GM10248 (cell line): ENCODE measurements at places on chromosomes 6 and 20.

- no peak for DNase-seq
Observed at GRCh38 chr20:31516651-31517050, 2.4 kb downstream of the HM13 start.

DNA sequence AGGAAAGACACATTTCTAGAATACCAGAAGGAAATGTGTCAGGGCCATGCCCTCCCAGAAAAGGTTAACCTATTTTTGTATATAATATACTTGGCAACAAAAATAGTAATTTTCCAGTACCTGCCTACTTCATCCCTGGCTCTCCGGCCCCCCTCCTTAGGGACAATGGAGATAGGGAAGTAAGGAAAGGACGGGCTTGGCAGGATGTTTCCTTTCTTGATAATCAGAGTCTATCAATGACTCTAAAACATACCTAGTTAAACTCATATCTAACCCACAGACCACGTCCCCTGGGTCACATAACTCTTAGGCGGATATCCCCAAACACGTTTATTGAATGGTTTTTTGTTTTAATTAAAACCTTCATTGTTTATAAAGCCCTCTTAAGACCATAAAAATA, 11.8 kb downstream of the UQCC2 start:
- DNase-seq: no peak

DNA sequence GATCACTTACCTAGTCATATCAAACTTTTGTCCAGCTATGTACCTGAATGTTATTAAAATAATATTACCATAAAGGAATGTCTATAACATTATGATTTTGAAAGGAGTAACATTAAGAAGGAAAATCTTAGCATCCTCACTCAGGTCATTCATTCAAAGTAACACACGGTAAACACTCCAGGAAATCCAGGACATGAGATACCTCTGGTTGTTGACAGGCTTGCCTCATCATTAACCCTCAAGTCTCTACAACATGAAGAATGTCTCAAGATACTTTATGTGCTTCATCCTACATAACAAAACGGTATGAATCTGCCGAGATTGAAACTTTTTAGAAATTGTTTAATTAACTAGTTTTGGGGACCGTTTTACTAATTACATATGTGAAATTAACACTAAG, 690 bp upstream of the FILIP1 start:
- no peak for DNase-seq

- peak; percentile 29 for DNase-seq
Observed at GRCh38 chr6:28105245-28105639, 19.2 kb upstream of the ZSCAN16 start.

GRCh38 chr6:43172104-43173007, 1.3 kb downstream of the SRF start:
- peak; percentile 46 for DNase-seq

DNA sequence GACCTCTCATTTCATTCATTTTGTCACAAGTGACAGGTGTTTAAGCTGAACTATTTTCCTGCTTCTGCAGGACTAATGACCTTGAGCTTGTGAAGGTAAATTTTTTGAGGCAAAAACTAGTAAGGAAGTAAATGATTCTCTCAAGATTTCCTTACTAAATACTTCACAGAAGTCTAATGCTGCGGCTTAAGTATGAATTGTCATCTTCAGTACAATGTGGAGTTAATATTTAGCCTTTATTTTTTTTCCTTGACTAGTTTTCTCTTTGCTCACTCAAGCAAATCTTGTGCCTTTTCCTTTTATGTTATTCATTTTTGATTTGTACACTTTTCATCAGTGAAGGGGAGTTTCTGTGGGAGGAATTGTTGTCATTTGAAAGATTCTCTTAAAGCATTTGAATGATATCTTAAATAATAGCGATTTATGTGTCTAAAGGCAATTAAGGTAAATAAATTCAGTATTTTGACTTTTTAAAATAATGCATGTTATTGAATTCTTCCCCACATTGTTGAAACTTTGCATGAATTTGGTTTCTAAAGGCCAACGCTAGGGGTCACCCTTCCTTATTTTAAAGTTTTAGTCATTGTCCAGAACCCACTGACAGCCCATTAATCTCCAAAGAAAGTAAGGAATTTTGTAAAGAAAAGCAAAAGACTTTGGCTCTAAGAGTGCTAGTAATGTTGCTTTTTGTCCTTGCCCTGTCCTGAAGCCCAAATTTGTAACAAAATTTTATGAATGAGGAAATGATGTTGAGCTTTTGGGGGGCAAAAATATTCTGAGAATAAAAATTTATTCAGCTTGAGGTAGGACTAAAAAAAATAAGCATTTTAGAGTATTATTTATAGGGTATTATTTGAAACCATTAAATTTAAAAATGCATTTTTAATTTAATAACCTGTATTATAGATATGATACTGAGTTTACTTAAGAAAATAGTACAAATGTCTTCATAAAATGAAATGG, 157.4 kb upstream of the LAMA2 start:
- peak; percentile 8 for DNase-seq

- DNase-seq: no peak
Observed at GRCh38 chr6:140623498-140623897, 1249.0 kb upstream of the CITED2 start.

- DNase-seq: no peak
Observed at GRCh38 chr6:107184435-107184834, 69.1 kb upstream of the BEND3 start.

DNA sequence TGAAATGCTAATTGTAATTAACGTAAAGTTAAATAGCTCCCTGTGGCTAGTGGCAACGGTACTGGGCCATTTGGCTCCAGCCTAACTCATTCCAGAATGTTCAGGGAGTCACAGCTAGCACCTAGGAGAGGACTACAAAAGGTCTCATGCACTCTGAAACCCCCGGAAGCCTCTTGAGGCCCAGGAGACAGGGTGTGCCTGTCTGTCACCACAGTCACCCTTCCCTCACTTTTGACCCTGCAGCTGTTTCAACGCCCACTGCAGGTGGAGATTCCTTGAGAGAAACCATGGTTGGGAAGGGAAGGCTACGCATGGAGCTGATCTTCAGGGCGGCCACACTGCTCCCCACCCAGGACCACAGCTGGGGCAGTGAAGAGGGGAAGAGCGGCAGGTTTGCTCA, 58.6 kb downstream of the SULF2 start:
- DNase-seq: no peak
